ENCODE measurements at places on chromosomes 6 and 20.

- DNase-seq: no peak
Observed at GRCh38 chr6:110614586-110614985, 138.2 kb upstream of the SLC22A16 start.

GRCh38 chr6:124907596-124907995 lies 54.6 kb upstream of the RNF217 start:
- DNase-seq: no peak

DNA sequence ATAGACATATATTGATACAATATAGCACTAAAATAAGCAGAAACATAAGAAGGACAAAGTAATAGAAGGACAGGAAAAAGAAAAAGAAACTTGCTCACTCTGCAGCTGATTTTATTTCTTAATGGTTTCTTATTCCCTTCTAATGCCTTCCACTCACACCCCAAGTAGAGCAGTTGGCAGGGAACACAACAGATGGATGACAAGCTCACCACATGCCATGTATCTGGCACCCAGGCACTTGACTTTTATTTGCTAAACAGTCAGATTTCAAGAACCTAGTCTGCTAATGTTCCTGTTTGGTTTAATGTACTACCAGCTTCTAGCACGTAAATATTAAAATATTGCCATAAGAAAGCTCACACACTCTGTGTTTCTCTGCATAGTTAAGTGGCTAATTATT lies 87.1 kb downstream of the COL19A1 start:
- DNase-seq: no peak

DNA sequence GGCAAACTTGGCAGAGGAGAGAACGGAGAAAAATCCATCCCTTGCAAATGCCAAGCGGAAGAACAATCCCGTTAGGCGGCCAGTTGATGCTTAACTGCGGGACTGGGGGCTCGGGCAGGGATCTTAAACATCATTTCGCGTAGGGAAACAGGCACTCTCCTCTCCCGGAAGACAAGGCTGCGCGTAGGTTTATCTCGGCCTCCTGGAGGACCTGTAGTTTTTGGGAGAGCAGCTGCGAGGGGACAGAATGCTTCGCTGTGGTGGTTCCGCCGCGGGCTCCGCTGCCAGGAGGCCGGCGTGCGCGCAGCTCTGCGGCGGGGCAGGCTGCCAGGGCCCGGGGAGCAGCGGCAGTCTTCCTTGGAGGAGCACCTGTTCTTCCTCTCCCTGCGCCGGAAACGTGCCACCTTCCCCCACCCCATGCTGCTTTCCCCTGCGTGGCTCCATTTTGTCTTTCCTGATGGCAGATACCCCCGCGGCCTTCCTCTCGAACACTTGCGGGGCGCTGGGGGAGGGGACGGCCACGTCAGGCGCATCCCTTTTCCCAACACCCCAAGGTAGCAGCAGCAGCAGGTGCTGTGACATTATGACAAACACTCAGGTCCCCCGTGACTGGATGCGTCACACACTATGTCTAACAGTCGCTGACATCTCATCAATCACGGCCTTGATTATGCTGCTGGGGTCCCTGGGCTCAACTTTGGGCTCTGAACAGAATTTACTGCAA lies 230.7 kb upstream of the BTBD3 start:
- DNase-seq: peak; percentile 27

GRCh38 chr6:155142168-155143028 lies 121.4 kb upstream of the CLDN20 start:
- DNase-seq: no peak

- no peak for DNase-seq
Observed at GRCh38 chr6:51214442-51214841, 395.8 kb downstream of the TFAP2B start.

DNA sequence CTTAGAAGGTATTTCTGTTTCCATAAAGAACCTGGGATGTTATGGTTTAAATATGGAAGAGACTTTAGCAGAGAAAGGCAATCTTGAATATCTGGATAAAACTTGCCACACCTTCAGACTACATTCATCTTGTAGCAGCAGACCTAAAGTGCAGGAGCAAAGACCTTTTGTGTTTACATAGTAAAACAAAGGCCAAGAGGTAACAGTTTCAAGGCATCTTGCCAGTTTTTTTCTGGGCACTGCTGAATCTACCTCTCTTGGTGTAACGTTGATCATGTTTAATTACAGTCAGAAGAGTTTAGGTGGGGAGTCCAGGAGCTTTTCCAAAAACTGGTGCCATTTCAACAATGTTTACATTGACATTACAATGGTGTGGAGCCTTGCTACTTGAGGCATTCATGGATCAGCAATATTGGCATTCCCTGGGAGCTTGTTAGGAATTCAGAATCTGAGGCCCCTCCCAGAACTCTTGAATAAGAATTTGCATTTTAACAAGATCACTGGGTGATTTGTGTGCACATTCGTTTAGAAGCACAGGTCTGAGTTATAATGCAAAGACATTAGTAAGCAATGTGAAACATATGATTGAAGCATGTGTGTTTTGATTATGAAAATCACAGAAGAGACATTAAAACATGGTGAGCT lies 94.5 kb downstream of the F13A1 start:
- no peak for DNase-seq

DNA sequence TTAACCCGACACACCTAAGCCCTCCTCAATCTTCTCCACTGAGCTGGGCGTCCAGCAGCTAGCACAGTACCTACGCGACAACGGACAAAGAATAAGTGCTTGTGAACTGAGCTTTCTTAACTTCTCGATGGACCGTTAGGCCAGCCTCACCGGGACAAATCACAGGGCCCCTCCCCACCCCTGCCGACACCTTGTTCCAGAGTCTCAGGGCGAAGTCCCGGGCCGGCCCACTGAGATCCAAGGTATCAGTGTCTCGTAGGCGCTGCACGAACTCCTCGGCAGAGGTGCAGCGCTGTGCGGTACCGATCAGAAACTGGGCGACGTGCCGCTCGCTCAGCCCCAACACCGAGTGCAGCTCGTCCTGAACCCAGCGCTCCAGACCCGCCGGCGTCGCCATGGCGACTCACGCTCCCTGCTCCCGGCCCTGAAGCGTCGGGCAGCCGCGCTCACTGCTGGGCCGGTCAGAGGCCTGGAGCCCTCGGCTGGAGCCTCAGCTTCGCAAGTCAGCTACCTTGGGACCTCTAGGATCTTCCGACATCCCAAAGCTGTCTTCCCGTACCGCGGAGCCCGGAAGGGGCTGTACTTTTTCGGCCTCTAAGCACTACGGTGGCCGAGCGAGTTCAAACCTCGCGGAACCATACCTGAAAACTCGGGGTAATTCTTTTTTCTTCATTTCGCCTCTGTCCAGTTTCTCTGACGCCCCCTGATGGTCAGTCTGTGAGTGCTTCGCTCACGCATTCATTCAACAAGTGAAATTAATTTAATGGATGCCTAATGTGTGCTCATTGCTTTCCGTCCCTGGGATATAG lies at the start of gene DHX16:
TSS of gene DHX16 (minus strand) at position 562 of the 809 bp plus-strand sequence. CDS start at position 397, 165 bp downstream.
- peak; percentile 97 for DNase-seq

DNA sequence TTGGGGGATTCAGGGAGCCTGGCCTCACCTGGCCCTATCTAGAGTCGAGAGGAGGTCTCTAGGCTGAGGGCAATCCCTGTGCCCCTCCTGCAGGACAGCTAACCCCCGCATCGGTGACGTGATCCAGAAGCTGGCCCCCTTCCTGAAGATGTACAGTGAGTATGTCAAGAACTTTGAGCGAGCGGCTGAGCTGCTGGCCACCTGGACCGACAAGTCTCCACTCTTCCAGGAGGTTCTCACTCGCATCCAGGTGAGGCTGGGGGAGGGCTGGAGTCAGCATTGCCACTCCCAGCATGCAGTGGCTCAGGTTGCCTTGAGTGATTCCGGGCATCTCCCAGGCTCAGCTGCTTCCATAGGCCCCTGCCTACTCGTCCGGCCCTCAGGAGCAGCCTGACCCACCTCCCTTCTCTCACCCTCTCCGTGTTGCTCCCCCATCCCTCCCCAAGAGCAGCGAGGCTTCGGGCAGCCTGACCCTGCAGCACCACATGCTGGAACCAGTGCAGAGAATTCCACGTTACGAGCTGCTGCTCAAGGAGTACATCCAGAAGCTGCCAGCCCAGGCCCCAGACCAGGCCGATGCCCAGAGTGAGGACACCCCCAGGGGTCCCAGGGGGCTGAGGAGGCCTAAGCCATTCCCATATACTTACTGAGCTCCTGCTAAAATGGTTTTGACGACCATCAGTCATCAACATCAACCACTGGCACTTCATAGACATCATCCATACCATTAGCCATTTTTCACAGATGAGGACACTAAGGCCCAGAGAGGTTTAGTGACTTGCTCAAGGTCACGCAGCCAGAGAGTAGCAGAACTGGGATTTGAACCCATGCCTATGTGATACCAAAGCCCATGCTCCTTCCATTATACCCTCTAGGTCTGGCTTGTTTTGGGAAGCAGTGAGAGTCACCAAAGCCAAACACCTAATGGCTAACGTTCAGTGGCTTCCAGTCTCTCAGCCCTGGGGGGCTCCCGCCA lies 8.3 kb downstream of the FGD2 start:
- DNase-seq: no peak
